SK-MEL-5 (cell line): ENCODE measurements at places on chromosomes 5 and 9.

GRCh38 chr5:24909210-24909609 lies 264.4 kb upstream of the CDH10 start:
- no peak for DNase-seq

- DNase-seq: no peak
Measured at GRCh38 chr5:85388770-85389169, 1004.1 kb upstream of the EDIL3 start.

DNA sequence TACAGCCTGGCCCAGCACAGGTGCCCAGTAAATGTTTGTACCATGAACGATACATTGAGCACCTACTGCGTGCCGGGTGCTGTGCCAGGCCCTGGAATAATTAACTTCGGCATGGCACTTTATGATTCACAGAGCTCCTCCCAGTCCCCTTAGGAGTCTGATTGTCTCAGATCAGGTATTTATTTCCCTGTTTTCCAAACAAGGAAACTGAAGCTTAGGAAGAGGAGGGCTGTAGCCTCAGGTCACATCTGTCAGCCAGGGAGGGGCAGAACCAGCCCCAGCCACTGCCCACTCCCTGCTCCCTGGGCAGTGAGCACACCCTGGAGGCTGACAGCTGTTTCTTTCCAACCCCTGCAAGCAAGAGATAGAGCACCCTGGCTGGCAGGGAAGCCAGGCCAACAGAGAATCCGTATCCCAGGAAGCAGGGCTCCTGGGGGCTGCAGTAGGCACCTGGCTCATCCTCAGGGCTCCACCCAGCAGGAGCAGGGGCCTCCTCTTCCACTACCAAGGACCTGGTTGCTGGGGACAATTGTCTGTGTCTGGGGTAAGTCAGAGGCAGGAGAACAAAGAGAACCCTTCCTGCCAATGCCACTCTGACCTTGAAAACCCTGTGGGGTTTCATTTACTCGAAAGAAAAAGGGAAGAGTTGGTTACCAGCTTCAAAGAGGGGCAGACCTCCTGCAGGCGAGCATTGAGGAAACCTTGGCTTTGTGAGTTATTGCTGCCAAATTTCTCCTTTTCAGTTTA lies 69.0 kb downstream of the DAB2IP start:
- no peak for DNase-seq

DNA sequence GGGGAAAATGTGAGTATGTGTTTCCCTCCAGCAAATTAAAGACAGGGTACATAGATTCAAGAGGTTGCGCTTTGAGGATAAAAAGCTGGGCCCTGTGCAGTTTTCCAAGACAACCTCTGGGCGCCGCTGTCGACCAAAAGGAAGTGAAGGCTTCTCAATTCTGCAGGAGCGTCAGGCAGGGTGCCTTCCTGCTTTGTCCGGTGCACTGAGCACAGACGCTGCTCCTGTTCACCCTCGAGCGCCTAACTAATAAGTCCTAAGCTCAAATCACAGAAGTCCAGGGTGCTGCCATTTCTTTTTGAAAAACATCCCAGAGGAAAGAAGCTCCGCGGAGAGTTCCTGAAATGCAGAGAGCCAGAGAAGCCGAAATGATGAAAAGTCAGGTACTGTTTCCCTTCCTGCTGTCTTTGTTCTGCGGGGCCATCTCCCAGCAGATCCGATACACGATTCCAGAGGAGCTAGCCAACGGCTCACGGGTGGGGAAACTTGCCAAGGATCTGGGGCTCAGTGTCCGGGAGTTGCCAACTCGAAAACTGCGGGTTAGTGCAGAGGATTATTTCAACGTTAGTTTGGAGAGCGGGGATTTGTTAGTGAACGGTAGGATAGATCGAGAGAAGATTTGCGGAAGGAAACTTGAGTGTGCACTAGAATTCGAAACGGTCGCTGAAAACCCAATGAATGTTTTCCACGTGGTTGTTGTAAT lies at the start of gene PCDHGB1:
TSS of gene PCDHGB1 (plus strand) at position 183 of the 703 bp plus-strand sequence. CDS start at position 345, 162 bp downstream.
- peak; percentile 75 for DNase-seq

DNA sequence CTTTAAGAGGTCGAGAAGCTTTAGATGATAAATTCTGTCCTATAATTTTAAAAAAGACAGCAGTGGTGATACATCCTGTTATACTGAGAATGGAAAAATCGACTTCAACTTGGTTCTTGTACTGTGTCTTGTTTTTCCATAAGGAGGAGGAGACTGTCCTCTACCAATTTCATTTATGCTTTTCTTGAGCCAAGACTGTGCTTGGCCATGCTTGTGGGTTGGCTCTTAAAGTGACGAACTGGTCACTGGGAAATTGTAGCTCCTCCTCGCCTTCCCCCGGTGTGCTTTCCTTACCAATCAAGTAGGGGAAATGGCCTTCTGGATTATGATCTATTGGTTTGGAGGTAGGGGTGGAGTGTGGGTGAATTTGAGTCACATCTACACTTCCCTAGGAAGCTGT lies 67.1 kb upstream of the HSPB3 start:
- DNase-seq: no peak

DNA sequence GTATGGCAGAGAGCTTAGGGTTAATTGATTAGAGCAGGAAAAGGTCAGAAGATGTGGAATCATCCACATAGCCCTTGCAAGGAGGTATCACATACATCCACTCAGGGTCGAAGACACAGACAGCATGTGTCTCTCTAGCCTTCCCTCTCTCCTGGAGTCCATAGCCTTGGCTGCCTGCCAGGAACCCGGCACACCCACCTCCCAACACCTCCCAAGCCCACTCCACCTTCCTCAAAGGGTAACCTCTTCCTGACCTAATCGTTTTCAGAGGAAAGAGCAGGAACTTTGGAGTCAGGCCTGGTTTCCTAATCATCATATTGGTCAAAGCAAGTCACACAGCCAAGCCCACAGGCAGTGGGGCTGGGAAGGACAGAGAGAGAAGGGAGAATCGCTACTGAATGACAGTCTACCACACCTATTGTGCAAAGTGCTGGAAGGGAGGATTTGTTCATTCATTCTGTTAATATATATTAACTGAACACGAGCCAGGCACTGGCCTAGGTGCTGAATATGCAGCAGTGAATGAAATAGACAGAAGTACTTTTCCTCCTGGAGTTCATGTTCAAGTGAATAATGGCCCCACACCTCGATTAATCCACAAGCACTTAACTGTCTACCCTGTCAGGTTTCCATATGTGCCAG lies 107.8 kb downstream of the KCNIP1 start:
- DNase-seq: no peak

DNA sequence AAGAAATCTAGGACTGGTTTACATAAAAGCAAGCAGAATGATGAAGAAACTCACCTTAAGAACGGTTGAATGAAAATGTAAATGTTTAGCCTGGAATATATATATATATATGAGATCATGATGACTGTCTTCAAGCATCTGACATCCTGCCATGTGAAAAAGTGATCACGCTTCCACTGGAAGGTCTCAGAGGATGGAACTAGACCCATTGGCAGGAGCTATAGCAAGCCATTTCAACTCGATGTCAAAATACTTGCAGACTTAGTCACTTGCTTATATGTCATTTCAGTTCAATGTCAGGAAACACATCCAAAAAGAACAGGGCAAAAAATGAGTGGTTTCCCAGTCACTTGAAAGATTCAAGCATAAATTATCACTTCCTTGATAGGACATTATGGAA lies 22.2 kb upstream of the TMEM161B start:
- no peak for DNase-seq

DNA sequence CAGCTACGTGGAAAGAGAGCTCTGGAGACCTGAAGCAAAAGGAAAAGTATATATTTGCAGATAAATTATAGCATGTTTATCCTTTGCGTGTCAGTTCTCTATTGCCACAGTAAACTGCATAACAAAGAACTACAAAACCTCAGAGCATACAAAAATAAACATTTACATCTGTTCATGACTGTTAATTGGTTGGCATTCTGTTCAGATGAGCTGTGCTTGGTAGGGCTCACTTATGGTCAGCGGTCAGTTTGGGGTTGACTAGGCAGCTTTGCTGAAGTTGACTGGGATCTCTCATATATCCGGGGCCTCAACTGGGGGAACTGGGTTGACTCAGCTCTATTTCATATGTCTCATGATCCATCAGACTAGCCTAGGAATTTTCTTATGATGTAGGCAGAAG lies 257.7 kb downstream of the TLE1 start:
- peak; percentile 5 for DNase-seq

DNA sequence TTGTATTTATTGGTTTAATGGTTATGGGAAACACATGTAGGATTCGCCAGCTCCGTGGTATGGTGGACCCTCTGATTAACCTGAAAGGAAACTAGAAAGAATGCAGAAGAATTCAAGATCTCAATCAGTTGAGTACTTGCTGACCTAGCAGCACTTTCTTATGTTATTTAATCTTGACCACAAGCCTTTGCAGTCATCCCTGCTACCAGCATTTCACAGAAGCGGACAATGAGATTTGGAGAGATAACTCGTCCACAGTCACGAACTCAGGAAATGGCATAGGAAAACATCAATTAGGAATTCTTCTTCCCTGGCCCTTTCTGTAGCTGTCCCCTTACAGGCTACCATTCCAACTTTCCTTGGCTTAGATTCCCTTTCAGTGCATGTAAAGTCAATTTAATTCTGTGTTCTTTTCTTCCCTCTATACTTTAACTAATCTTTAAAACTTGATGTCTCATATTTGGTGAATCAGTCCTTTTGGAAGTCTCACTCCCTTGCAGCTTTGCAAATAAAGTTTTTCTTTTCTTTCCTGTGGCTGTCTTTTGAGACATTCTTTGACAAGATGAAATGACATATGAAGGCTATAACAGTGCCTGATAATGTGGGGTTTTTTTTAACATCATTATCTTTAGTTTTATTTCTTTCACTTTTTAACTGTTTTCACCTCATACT lies 1.3 kb upstream of the SLC44A1 start:
- peak; percentile 43 for DNase-seq

- peak; percentile 33 for DNase-seq
Measured at GRCh38 chr9:127612939-127613582, 984 bp downstream of the STXBP1 start.

- DNase-seq: no peak
Measured at GRCh38 chr5:140420226-140420570, 18.6 kb downstream of the ANKHD1 start.

DNA sequence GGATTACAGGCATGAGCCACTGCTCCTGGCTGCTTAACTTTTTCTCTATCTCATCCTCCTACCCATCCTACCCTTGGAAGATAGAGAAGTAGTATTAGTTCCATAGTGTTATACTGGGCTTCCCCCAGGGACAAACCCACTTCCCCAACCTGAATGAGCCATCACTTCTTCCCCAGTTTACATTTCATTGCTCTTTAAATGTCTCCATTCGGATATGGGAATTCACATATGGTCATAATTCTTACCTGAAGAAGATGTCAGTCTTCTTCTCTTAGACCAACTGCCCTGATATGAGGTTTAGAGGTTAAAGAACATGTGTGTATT lies 1.9 kb downstream of the CD274 start:
- DNase-seq: no peak

GRCh38 chr5:38408446-38409198 lies 147.8 kb downstream of the LIFR start:
- no peak for DNase-seq

- DNase-seq: peak; percentile 74
Measured at GRCh38 chr9:91727316-91727861, 222.6 kb downstream of the ROR2 start.

GRCh38 chr5:126456217-126456820 lies 33.1 kb downstream of the GRAMD2B start:
- DNase-seq: no peak

- DNase-seq: no peak
Measured at GRCh38 chr9:110241858-110242321, 14.4 kb downstream of the TXN start.

- no peak for DNase-seq
Measured at GRCh38 chr9:124248066-124248465, 9.7 kb upstream of the NEK6 start.

DNA sequence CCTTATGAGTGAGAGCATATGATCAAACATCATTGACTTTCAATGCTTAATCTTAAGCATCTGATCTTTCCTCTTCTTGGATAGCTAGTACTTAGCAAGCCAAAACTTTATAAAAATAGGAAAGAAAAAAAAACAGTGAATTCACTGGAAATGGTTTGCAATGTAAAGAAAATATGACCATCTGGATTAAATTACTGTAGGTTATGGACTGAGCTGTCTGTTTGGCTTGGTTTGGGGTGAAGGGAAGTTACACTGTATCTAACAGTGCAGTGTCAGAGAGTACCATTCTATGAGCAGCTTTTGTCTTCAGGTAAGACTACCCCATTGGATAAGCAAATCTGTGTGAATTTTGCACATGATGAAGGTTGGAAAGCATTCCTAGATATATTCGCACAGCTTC lies 151.4 kb downstream of the TLE1 start:
- no peak for DNase-seq

DNA sequence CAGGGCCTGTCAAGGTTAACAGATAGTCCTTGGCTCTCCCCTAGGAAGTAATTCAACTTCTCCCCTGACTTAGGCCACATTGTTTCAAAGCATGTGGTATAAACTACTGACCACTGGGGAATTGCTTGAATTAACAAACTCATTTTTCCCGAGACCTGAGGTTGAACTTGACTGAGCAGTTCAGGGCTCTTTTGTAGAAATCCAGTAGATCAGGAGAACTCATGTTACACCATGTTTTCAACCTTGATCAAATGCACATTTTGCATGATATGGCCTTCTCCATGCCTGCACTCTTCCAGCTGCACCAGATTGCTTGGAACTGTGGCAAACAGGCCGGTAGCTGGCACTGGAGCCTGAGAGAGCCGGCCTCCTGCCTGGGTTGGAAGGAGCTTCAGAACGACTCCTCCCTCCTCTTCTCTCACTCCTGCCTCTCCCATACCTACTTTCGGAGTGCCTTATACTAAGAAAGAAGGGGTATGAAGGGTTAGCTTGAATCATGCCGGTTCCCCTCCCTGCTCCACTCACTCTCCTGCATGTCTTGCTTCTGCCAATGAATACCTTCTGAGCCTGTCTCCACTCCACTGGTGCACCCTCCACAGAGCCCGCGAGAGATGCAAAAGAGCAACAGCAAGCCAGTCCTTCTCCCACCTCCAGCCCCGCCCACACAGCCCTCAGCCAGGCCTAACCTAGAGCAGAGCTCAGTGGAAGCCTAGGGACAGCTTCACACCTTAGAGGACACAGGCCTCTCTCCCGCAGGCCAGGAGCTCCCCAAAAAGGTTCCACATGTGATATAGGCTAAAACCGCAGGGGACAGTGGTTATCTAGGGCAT lies 159.4 kb downstream of the MACROH2A1 start:
- peak; percentile 16 for DNase-seq

- peak; percentile 47 for DNase-seq
Measured at GRCh38 chr9:128414461-128414860, 6.2 kb upstream of the CERCAM start.

GRCh38 chr9:111069183-111069582 lies 30.9 kb upstream of the LPAR1 start:
- no peak for DNase-seq

DNA sequence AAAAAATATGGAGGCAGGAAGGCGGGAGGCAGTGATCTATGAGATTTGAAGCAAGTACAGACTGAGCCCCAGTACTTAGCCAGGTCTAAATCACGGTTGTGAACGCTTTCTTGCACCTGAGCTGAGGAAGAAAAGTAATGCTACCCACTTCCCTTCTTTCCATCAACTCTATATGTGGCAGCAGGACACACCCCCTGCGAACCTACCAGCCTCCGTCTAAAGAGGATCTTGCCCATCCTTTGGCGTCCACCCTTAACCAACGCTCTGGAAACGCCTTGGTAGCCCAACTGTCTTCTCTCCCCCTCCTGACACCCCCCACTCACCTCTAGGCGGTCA lies 545 bp downstream of the HMGCS1 start:
- DNase-seq: no peak
